ENCODE measurements at places on chromosomes 11 and 22. TPM values are rescaled to one million over a fixed set of nuclear protein-coding genes. Genes with fewer than 3 reads are reported as not detected.
A peak's percentile ranks its signal among the peaks of the same experiment; 100 is the strongest.

- DNase-seq = no peak
- H3K36me3 ChIP-seq = no peaks in the 10 kb centered on the region
- no peak overlapping the region for H3K27ac ChIP-seq
- H3K4me1 ChIP-seq = peaks cover 13% of the 10 kb centered on the region
Observed at GRCh38 chr11:126328001-126328390, 24.1 kb downstream of the DCPS start.

DNA sequence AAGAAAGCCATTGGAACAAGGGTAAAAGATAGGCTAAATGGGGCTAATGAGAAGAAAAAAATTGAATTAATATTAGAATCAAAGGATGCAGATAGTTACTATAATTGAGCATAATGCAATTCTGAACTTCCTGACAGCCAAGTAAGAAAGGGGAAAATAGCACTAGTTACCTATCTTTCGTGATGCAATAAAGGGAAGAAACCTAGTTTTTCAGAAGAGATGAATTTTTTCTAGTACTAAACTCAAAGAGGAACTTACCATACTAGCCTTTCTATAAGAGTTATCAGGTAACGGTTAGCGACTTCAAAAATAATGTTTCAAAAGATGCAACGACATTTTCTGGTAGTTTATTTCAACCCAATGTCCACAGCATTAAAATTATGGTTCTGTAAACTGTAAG lies 8.8 kb upstream of the WT1 start:
- H3K27me3 ChIP-seq = peaks cover 35% of the 10 kb centered on the region
- no peaks in the 10 kb centered on the region for H3K36me3 ChIP-seq
- H3K27ac ChIP-seq = no peak overlapping the region

Gene MS4A6E
- total RNA-seq = not detected

Gene CRYBA4
- not detected for total RNA-seq

DNA sequence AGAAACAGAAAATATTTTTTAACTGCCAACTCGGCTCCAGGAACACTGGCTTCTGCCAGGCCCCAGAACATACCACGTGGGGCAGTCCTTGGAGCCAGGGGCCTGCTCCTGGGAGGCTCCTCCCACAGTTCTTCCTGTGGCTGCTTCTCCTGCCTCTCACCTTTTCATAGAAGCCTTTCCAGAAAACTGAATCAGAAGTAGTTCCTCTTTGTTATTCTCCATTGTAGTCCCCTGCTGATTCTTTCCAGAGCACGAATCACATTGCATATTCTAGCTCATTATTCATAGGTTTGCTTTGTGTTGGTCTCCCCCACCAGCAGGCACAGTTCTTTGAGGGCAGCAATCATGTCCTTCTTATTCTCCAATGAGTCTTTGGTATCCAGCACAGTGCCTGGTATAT lies 106.0 kb downstream of the EFCAB6 start:
- H3K27ac ChIP-seq = no peak overlapping the region
- H3K4me1 ChIP-seq = no peaks in the 10 kb centered on the region
- no peaks in the 10 kb centered on the region for H3K36me3 ChIP-seq
- no peak for DNase-seq
- H3K27me3 ChIP-seq = no peaks in the 10 kb centered on the region
- no peak overlapping the region for H3K4me3 ChIP-seq

Gene PARVB
- 29.3 TPM for total RNA-seq

Gene CACNA1I
- total RNA-seq = under 0.01 TPM

DNA sequence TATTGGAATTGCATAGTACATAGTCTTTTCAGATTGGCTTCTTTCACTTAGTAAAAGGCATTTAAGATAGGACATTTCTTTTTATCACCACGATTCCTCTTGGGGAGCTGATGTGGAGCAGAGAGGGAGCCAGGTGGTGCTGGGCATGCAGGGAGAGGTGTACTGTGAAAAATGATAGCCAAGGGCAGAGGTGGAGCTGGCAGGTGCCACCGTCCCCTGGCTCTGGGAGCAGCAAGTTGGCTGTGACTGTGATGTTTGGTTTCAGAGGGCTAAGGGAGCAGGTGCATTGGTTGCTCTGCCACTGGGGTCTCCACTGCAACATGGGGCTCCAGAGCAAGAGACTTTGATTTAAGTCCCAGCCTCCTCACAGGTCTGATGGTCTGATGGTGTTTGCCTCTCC lies 16.5 kb downstream of the SGSM1 start:
- H3K27me3 ChIP-seq = no peaks in the 10 kb centered on the region
- no peaks in the 10 kb centered on the region for H3K36me3 ChIP-seq
- no peaks in the 10 kb centered on the region for H3K4me1 ChIP-seq
- DNase-seq = no peak

GRCh38 chr11:37755521-37755920 lies 1157.5 kb upstream of the RAG2 start:
- DNase-seq = no peak
- no peaks in the 10 kb centered on the region for H3K27me3 ChIP-seq
- H3K36me3 ChIP-seq = no peaks in the 10 kb centered on the region
- H3K4me3 ChIP-seq = no peak overlapping the region

GRCh38 chr11:76796511-76797198 lies 13.5 kb downstream of the TSKU start:
- H3K4me1 ChIP-seq = peaks cover 33% of the 10 kb centered on the region
- H3K4me3 ChIP-seq = no peak overlapping the region
- no peak overlapping the region for H3K27ac ChIP-seq
- no peaks in the 10 kb centered on the region for H3K27me3 ChIP-seq

GRCh38 chr11:75884321-75884720 lies 69.3 kb downstream of the UVRAG start:
- H3K4me1 ChIP-seq = no peaks in the 10 kb centered on the region
- no peak for DNase-seq
- peaks cover 3% of the 10 kb centered on the region for H3K36me3 ChIP-seq
- H3K27ac ChIP-seq = no peak overlapping the region
- no peaks in the 10 kb centered on the region for H3K27me3 ChIP-seq
- H3K4me3 ChIP-seq = no peak overlapping the region

Gene EIF1AD
- total RNA-seq = 28.6 TPM

- H3K27me3 ChIP-seq = peaks cover 12% of the 10 kb centered on the region
- H3K27ac ChIP-seq = no peak overlapping the region
- H3K36me3 ChIP-seq = no peaks in the 10 kb centered on the region
Observed at GRCh38 chr11:94705891-94706615, 62.1 kb upstream of the AMOTL1 start.

- no peak for DNase-seq
- H3K27me3 ChIP-seq = no peaks in the 10 kb centered on the region
Observed at GRCh38 chr11:116563028-116563711, 209.6 kb downstream of the BUD13 start.

DNA sequence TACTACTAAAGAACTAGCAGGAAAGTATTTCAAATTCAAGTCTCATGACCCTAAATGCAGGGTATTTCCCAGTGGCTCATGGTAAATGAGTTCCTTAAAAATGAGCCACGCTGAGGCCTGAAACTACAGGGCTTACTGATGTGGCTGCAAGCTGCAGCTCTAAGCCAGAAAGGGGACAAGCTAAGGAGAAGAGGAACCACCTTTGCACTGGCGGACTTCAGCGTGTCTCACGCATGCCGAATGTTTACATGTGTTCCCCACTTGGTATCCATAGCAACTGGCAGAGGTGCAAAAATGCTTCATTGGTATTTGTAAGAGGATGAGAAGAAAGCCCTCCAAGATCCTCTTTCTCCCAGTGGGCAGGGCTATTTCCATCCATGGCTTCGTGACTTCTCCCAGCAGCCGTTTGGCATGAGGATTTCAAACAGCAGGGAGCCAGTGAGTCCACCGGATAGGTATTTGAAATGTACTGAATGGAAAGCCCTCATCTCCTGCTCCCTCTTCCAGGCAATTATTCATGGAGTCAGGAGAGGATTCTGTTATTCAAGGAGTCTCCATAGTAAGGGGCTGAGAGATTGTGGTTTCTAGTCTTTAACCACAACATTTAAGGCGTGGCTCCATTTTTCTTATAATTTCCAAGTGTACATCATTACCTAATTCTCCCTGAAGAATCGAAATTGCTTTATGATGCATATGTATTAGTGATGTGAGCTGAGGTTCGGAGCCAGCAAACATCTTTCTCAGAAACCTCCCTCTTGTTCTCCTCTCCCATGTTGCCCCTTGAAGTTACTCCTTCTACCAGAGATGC lies 55.3 kb upstream of the CD44 start:
- no peaks in the 10 kb centered on the region for H3K36me3 ChIP-seq
- DNase-seq = peak; percentile 91
- peak overlapping the region; percentile 99 for H3K27ac ChIP-seq
- H3K4me3 ChIP-seq = no peak overlapping the region

DNA sequence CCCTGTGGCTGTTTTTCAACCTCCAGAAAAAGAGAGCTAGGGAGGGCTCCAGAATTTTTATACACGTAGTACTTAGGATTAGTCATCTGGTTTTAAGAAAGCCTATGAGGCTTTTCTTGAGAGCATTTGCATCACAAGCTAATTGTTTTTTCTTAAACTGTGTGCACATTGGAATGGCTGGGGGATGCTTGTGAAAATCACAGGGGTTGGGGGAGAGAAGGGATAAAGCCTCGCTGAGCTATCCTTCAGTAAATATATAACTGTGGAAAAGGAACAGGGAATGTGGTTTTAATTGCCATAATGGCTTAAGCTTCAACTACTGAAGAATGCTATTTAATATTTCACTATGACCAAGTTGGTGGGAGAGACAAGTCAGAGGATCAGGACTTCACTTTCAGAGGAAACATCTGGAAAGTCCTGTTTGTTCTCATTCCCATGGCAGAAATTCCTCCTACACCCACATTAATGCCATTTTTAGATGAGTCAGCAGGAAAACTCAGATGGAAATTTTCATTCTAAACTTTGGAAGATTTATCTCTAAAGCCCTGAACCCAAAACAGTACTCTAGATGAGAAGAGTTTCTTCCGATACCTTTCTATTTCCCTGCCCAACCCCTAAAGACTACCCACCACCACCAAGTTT lies 591.3 kb downstream of the LRRC4C start:
- no peak overlapping the region for H3K27ac ChIP-seq
- no peak for DNase-seq
- no peaks in the 10 kb centered on the region for H3K36me3 ChIP-seq
- H3K4me3 ChIP-seq = no peak overlapping the region

GRCh38 chr22:47119181-47119580 lies 356.7 kb downstream of the TBC1D22A start:
- H3K4me1 ChIP-seq = no peaks in the 10 kb centered on the region
- peak; percentile 60 for DNase-seq
- no peaks in the 10 kb centered on the region for H3K27me3 ChIP-seq
- no peak overlapping the region for H3K27ac ChIP-seq
- H3K4me3 ChIP-seq = no peak overlapping the region
- H3K36me3 ChIP-seq = no peaks in the 10 kb centered on the region

Data from osteoblast (primary cell).